ENCODE measurements at places on chromosomes 16 and 17. TPM values are rescaled to one million over a fixed set of nuclear protein-coding genes. Genes with fewer than 3 reads are reported as not detected.

The PRR14 gene
- total RNA-seq: 13.3 TPM

The CTRL gene
- 3.4 TPM for total RNA-seq

The CNTROB gene
- 17.5 TPM for total RNA-seq

The HS3ST6 gene
- total RNA-seq: not detected

The SCNN1B gene
- not detected for total RNA-seq

The IRX3 gene
- total RNA-seq: not detected

The SGF29 gene
- 8.9 TPM for total RNA-seq

The FBXW10B gene
- total RNA-seq: under 0.01 TPM

The OSBPL7 gene
- total RNA-seq: 6.9 TPM

The ACE gene
- 4.4 TPM for total RNA-seq

The CD300C gene
- total RNA-seq: under 0.01 TPM

The TNK1 gene
- total RNA-seq: 0.25 TPM

The HAGHL gene
- total RNA-seq: 9.6 TPM

The ZKSCAN2 gene
- total RNA-seq: 14.5 TPM

The TBC1D3B gene
- 2.0 TPM for total RNA-seq

The TSPAN10 gene
- total RNA-seq: 0.25 TPM

The CDR2L gene
- 5.9 TPM for total RNA-seq

The PMP22 gene
- total RNA-seq: 9.1 TPM

The WWP2 gene
- 21.1 TPM for total RNA-seq

The HOXB9 gene
- total RNA-seq: not detected

The SLC5A2 gene
- 1.5 TPM for total RNA-seq

The NPIPB9 gene
- total RNA-seq: 2.0 TPM

The NAGS gene
- 0.25 TPM for total RNA-seq

The EFCAB5 gene
- 2.7 TPM for total RNA-seq

The TMEM204 gene
- 1.7 TPM for total RNA-seq

The TNRC6C gene
- 21.4 TPM for total RNA-seq

The TNS4 gene
- total RNA-seq: not detected

The HSF5 gene
- total RNA-seq: under 0.01 TPM

The CCL16 gene
- total RNA-seq: not detected

The TVP23B gene
- 40.1 TPM for total RNA-seq

The RNF135 gene
- 2.2 TPM for total RNA-seq

The MT1E gene
- total RNA-seq: 5.4 TPM

The GFOD2 gene
- 42.3 TPM for total RNA-seq

The SNAI3 gene
- under 0.01 TPM for total RNA-seq

The ATP2A1 gene
- under 0.01 TPM for total RNA-seq

The PMFBP1 gene
- total RNA-seq: 0.49 TPM

The TNFRSF17 gene
- total RNA-seq: not detected

The AANAT gene
- total RNA-seq: not detected

The ST6GALNAC1 gene
- 2.5 TPM for total RNA-seq

The ZNF598 gene
- total RNA-seq: 5.2 TPM

The BICDL2 gene
- total RNA-seq: not detected

The USP43 gene
- total RNA-seq: 7.1 TPM

The DNAI2 gene
- 0.25 TPM for total RNA-seq

The TNFRSF13B gene
- total RNA-seq: not detected
